Dorsolateral prefrontal cortex (tissue), 122 donors: ENCODE measurements at places on chromosomes 7 and 10.

DNA sequence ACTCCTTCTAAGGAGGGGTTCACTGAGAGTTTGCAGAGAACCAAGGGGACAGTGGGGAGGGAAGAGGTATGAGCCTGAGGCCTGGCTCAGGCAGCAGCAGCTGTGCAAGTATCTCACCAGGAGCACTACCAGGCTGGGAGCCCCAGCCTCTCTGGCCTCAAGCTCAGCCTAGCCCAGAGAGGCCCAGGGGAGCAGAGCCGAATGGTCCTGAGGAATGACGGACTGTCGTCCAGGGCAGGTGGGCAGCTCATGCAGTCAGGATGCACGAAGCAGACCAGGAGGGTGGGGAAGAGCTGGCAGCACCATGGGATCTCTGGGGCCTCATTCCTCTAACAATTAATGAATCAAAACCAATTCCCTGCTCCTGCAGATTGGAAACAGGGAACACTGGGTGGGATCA lies 151.5 kb downstream of the GRID1 start:
- DNase-seq = no peak

- DNase-seq = no peak
Observed at GRCh38 chr10:71902351-71902750, 51.3 kb upstream of the PSAP start.

DNA sequence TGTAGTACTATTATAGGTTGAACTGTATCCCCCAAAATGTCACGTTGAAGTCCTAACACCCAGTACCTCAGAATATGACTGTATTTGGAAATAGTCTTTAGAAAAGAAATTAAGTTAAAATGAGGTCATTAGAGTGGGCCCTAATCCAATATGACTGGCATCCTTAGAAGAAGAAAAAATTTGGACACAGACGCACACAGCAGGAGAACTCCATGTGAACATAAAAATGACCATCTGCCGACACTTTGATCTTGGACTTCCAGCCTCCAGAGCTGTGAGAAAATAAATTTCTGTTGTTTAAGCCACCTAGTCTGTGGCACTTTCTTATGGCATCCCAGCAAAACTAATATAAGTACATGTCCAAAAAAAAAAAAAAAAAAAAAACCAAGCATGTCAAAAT lies 225.8 kb downstream of the PARD3 start:
- no peak for DNase-seq

- DNase-seq = no peak
Observed at GRCh38 chr7:55065079-55065478, 46.3 kb downstream of the EGFR start.

- no peak for DNase-seq
Observed at GRCh38 chr7:158581440-158582088, 6.1 kb downstream of the PTPRN2 start.

- DNase-seq = no peak
Observed at GRCh38 chr7:127692200-127692599, 40.2 kb downstream of the SND1 start.

- no peak for DNase-seq
Observed at GRCh38 chr10:132951926-132952325, 9.6 kb upstream of the CFAP46 start.

- DNase-seq = no peak
Observed at GRCh38 chr10:3785851-3786271, 852 bp upstream of the KLF6 start.

DNA sequence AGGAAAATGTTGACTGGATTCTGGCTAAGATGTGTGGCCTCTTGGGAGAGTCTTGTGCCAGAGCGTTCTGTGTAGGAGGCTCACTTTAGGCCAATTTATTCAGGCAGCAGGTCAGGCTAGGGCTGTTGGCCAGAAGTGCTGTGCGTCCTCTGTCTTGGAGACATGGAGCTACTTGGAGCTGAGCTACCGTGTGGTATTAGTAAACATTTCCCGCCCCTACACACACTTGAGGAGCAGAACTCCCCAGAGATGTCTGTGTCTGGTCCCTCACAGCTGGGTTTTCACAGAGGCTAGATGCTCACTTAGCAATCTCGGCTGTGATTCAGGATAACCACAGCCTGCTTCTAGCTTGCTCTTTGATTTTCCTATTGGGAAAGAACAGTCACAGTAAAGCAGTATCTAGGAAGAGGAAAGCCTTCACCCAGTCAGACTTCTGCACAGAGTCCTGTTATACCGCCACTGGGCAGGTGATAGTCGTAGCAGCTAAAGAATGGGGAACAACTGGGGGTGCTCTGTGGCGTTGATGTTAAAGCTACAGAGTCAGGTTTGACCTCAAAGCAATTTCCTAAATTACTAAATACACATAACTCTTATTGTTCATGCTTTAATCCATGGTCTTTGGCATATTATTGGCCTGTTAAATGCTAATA lies 86.7 kb downstream of the MDFIC start:
- no peak for DNase-seq

GRCh38 chr10:118017071-118017740 lies 29.5 kb downstream of the RAB11FIP2 start:
- no peak for DNase-seq

DNA sequence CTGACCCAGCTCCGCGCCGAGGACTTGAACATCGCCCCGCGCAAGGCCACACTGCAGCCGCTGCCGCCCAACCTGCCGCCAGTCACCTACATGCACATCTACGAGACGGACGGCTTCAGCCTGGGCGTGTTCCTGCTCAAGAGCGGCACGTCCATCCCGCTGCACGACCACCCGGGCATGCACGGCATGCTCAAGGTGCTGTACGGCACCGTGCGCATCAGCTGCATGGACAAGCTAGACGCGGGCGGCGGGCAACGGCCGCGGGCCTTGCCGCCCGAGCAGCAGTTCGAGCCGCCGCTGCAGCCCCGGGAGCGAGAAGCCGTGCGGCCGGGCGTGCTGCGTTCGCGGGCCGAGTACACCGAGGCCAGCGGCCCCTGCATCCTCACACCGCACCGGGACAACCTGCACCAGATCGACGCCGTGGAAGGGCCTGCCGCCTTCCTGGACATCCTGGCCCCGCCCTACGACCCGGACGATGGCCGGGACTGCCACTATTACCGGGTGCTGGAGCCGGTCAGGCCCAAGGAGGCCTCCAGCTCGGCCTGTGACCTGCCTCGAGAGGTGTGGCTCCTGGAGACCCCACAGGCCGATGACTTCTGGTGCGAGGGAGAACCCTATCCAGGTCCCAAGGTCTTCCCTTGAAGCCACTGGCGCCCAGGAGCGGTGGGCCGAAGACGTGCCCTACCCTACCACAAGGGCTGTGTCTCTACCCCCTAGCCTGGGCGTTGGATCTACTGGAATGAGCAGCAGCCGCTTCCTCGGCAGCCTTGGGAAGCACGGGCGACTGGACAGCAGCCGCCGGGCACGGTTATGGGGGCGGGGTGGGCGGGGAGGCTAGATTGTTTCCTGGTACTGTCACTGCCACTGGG lies 945 bp downstream of the ADO start:
- DNase-seq = no peak

- DNase-seq = no peak
Observed at GRCh38 chr10:71873582-71874211, 22.6 kb upstream of the PSAP start.

GRCh38 chr10:80390740-80391139 lies 17.6 kb upstream of the PRXL2A start:
- DNase-seq = no peak

DNA sequence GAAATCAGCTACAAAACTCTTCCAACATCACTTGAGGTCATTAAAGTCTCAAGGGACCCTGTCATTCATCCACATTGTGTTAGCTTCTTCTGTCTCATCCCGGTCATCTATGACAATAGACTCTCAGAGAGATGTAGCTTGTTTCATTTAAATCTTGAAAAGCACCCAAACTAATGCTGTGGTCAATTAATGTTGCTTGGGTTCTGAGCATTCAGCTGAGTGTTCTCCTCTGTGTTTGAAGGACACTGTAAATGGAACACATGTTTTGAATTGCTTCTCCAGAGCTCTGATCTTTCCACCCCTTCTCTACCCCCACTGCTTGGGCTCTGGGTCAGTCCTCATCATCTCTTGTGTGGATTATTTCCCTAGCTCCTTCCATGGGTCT lies 19.6 kb upstream of the ADD3 start:
- DNase-seq = no peak

GRCh38 chr10:128714644-128715415 lies 588.6 kb upstream of the MKI67 start:
- DNase-seq = no peak

GRCh38 chr10:74927701-74928100 lies 101.3 kb downstream of the KAT6B start:
- DNase-seq = no peak

DNA sequence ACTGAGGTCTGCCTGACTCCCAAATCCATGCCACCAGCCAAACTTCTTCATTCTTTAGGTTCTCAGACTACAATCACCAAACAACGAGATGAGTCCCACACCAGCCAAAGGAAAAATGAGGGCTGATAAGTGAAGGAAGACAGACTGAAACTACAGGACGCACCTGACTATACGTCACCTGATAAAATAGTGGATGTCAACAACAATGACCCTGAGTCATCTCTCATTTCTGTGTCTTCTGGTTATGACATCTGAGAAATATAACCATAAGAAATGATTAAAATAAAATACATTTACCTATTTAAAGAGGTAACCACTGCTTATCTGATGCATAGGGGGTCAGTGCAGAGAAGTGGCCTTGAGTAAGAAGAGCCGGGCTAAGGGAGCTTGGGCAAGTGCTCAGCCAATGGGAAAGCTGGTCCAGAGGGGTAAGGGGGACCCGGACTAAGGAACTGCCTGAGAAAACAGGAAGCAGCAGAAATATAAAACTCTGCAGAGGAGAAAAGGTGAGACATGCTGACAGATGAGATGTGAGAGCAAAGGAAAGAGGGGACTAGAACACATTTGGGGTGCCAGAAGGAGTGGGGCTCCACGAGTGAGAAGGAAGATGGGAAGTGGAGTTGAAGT lies 51.8 kb downstream of the HIPK2 start:
- DNase-seq = no peak
